ENCODE measurements at places on chromosomes 11 and 22.

GRCh38 chr11:83612891-83613766 is 327.0 kb upstream of the CCDC90B start:
- no peak for DNase-seq

DNA sequence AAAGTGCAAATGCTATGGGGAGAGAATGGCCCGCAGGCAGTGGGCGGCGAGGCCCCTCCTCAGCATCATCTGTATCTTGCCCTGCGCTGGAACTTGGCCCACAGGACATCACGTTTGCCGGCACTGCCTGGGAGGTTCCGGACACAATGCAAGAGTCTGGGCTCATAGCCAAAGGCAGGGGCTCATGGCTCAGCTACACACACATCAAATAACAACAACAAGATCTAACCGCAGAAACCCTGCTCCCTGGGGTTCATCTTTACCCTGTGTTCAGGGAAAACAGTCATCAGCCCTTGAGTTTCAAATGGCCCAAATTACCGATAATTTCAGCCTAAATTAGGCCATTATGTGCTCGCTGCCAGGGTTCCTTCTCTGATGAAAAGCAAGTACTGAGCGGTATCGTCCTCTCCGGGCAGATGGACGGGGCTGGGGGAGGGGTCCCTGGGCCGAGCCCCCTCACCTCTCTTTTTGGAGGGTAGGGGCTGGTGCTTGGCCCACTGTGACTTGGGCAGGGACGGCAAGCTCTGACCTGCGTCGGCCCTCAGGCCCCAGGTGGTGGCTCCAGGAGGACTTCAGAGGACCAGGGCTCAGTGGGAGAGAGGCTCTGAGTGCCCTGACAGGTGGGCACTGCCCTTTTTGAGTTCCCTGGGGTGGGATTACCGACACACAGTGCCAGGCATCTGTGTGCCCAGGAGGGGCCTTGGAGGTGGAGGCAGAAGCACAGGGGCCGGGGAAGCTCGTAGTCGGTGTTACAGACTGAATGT is 25.0 kb upstream of the GAL start:
- no peak for DNase-seq

- no peak for DNase-seq
Measured at GRCh38 chr11:72579816-72580641, 94.2 kb downstream of the PDE2A start.

- DNase-seq, result no peak
Measured at GRCh38 chr11:117866526-117866925, 9.9 kb downstream of the FXYD6 start.

DNA sequence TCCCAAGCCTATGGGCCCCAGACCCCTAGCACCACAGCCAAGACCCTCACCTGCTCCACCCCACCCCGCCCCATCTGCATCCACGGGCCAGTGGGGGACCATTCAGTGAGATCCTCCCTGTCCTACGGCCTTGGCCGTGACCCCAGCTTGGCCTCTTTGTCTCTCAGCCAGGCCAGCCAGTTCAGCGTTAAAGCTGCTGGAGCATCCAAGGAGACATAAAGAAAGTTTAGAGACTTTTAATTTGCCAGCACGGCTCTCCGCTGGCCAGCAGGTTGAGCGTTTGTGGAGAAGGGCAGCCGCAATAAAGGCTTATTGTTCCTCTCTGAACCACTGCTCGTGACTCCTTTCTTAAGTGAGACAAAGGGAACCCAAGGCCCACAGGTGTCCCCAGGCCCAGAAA is 49.3 kb upstream of the LMO1 start:
- DNase-seq, result no peak

DNA sequence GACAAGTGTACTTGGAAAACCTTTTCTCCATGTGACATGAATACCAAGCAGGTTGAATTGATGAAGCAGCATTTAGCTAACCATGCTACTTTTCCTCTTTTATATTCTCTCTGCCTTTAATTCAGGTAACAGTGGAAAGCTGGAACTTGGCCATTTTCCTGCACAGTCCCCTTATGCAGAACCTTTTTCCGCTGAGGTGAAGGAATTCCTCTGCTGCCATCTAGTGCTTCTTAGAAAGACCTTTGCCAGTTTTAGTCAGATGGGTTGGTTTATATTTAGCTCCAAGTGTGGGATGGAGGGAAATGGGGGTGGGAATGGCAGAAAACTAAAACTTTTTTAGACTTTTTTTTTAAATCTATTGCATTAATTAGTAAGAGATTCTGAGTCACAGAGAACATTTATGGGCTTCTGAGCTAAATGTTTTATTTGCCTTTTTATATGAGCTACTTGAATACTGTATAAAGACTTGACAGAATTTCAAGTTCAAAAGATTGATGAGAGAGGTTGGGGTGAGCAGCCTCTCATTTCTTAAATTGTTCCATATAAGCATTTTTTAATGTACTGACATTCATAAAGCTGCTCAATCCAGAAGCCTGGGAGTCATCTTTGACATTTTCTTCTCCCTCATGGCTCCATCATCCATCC is 153.9 kb upstream of the ZC3H12C start:
- no peak for DNase-seq

DNA sequence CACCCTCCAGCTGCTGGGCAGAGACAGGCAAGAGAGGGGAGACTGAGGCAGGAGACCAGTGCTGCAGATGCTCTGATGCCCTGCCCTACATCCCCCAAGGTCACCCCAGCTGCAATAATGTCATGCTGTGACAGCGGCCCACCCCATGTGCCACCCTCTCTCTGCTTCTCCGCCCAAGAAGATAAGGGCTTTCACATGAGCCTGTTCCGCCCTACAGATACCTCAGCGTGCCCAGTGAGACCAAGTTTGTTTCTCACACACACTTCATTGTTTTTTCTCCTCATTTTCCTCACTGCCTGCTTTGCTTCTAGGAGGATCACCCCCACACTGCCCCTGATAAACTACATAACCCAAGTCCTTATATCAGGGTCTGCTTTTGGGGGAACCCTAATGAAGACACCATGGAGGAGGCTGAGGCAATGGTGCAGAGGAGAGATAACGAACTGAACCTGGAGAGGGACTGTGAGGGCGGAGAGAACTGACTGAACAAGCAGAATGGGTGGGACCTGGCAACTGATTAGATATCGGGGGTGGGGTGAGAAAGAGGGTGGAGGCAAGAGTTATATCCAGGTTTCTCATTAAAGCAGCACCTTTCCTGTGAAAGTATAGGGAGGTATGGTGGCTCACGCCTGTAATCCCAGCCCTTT is 37.5 kb upstream of the TSKU start:
- no peak for DNase-seq

- no peak for DNase-seq
Measured at GRCh38 chr11:122127020-122127419, 11.0 kb upstream of the BLID start.

GRCh38 chr11:43941257-43941994 is 1.0 kb upstream of the C11orf96 start:
- no peak for DNase-seq

DNA sequence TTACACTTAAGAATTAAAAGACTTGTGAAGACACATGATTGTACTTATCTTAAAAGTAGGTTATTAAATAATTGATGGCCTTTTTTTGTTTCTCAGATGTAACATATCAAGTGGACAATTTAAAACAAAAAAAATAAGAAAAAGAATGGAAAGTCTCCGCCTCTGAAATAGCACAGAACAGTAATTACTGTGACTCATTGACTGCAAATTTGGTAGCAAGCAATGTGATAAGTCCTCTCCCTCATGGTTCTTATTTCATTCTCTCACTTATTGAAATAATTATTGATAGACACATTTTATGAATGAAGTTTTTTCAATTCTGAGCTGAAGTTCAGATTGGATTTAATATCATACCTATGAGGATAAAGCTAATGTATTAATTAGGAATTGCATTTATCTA is 717.9 kb upstream of the LUZP2 start:
- DNase-seq, result no peak

- DNase-seq, result no peak
Measured at GRCh38 chr11:5232176-5232575, 2.1 kb downstream of the HBD start.

DNA sequence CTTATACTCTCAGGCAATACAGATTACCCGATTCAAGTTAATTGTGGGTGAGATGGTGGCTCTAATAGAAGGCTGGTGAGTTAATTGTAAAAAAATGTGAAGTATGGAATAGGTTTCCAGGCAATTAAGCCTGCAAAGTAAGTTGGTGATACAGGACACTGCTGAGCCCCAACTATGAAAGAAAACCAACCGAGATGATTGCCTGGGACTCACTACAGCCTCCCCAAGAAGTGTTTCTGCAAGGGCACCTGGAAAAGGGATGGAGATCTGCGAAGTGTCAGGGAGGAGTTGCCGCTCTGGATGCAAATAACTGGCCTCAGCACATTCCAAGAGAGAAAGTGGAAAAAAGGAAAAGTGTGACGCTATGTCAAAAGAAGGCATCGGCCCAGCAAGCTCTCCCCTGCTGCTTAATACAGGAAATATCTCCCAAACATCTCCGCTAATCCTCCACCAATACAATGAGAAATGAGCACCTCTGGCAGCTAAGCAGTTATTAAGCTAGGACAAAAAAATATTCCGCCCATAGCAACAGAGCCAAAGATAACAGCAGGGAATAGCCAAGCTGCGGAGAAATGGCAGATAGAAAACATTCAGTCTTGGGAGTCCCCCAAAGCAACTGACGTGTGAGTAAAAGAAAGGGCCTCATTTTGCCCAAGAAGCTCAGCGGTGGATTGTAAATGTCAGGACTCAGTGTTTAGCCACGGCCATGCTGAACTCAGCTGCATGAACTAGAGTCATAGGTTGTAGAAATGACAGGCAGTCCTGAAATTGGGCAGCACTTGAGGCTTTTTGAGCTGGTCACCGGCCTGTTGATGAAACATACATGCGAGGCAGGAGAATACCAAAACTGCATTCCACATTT is 133.7 kb downstream of the SNX19 start:
- DNase-seq, result no peak

GRCh38 chr11:134647066-134647743 is 235.2 kb upstream of the B3GAT1 start:
- DNase-seq, result no peak

DNA sequence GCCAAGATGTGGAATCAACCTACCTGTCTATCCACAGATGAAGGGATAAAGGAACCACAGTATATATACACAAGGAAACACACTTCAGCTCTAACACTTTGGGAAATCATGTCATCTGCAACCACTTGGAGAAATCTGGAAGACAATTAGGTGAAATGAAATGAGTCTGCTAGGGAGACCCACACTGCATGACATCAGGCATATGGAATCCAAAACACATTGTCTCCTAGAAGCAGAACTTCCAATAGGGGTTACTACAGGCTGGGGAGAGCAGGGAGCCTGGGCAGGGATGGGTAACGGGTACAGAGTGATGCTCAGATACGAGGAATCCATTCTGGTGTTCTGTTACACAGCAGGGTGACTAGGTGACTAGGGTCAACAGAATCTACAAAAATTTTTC is 18.3 kb downstream of the RGL4 start:
- DNase-seq, result no peak

GRCh38 chr11:9972989-9973388 is 309.1 kb downstream of the SWAP70 start:
- no peak for DNase-seq

GRCh38 chr11:12196308-12196707 is 85.9 kb downstream of the MICAL2 start:
- no peak for DNase-seq

DNA sequence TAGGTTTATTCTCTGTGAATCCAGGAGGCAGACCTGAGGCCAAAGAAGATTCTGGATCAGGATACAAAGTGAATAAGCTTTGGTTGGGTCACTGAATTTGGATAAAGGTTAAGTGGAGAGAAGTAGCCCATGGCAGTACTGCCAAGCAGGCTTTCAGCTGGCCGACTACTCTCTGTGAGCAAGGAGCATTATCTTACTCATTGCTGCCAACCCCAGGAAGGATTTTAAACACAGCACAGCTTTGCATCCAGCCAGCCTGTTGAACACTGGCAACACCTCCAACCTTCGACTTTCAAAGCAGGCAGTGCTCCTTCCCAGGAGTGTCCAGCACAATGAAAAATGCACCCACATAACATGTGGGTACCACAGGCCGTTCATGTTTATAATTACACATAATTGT is 363.7 kb upstream of the SYN3 start:
- DNase-seq, result no peak

DNA sequence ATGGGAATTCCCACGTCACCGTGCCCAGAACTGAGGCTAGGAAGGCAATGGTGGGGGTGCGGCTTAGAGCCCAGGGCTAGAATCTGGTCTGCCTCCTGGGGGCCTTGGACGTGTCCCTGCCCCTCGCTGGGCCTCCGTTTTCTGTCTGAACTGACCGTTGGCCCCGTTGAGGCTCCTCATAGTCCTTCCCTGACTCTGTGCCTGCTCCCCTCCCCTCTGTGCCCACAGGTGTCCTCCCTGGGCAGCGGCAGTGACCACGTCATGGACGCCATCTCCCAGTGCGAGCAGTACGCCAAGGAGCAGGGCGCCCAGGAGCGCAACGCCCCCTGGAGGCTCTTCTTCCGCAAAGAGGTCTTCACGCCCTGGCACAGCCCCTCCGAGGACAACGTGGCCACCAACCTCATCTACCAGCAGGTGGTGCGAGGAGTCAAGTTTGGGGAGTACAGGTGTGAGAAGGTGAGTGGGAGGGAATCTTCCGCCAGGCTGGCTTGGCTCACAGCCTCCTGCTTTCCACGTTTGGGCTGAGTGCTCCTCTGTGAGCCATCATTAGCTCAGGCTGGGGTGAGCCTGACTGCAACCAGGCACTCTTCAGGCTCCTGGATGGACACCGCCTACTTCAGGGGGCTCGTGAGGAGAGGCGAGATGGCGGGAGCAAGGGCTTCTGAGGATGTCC is 63.9 kb downstream of the MYO7A start:
- DNase-seq, result peak; percentile 17

- DNase-seq, result no peak
Measured at GRCh38 chr11:94770563-94771120, 2.5 kb downstream of the AMOTL1 start.

GRCh38 chr11:115905341-115906000 is 401.3 kb upstream of the CADM1 start:
- DNase-seq, result no peak

GRCh38 chr11:62542111-62542745 is 4.4 kb downstream of the AHNAK start:
- no peak for DNase-seq

- peak; percentile 38 for DNase-seq
Measured at GRCh38 chr22:44080936-44081861, 57.1 kb downstream of the PARVB start.

DNA sequence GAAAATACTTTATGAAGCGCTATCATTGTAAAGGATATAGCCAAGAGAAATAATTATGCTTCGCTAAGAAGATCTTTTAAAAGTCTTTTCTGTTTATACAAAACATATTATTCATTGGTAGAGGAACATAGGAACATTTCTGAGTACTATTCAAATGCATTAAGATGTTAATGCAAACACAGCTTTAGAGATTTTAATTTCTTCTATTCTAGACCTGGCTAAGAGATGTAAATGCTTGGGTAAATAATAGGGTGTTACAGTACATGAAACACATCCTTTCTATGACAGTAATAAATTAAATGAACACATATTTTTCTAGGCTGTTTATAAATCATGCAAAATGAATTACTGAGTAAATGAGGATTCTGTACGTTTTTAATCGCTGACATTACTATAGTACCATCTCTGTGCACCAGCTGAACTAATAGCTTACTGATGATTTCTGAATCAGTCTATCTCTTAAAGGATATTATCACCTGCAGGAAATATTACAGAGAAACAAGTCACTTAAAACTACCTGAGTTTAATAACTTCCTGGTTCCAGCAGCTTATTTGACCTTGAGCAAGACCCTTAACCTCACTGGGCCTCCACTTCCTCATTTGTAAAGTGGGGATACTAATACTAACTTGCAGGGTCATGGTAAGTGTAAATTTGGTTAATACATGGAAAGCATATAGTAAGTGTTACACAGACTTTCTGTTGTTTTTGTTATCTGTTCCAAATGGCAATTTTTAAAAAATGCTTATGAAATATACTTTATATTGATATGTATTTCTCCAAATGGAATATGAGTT is 344.9 kb downstream of the DYNC2H1 start:
- DNase-seq, result no peak

GRCh38 chr22:36332623-36333332 is 55.0 kb downstream of the MYH9 start:
- DNase-seq, result no peak

Measured in activated CD8-positive, alpha-beta memory T cell treated with anti-CD3 and anti-CD28 coated beads for 4 hours (primary cell).